NCI-H526 (cell line): ENCODE measurements at places on chromosomes 11 and 22.
A peak's percentile ranks its signal among the peaks of the same experiment; 100 is the strongest.

- no peak for DNase-seq
Observed at GRCh38 chr11:128305588-128305987, 281.8 kb downstream of the ETS1 start.

GRCh38 chr11:3124821-3125220, 40.3 kb downstream of the OSBPL5 start:
- no peak for DNase-seq

- no peak for DNase-seq
Observed at GRCh38 chr11:35045236-35045820, 93.6 kb upstream of the CD44 start.

DNA sequence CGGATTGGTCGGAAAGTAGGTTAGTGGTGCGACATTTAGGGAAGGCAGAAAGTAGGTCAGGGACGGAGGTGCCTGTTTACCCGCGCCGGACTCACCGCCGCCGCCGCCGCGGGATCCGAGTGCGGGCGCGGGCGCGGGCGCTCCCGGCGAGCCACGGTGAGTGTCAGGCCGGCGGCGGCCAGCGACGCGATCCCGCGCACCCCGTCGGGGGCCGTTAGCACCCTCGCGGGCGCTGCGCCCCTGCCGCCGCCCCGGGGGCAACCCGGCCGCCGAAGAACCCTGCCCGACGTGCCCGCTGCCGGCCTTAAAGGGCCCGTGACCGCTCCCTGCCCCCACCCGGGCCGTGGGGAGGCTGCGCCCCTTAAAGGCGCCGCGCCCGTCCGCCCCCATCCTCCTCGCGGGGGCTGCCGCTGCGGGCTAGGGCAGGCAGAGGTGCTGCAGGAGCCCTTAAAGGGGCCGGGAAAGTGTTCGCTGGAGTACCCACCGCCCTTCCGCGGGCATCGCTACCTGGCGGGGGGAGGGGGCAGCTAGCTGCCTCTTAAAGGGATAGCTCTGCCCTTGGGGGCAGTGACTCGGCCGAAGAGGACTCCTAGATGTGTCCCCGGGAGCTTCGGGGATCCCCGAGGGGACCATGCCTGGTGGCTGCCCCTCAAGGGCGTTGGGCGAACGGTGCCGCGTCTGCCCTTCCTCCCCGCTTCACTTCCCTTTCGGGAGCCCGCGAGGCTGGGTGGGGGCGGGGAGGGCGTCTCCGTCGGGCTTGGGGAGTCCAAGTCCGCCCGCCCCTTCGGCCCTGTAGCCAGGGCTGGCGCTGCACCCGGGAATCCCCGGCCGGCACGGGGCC, at the start of gene BMAL1:
Gene BMAL1 (plus strand): TSS at position 23 of the 841 bp plus-strand sequence. CDS start 76,519 bp downstream, outside the sequence.
- DNase-seq: peak; percentile 78
